DMS153 (cell line): ENCODE measurements at places on chromosomes 4 and X.

DNA sequence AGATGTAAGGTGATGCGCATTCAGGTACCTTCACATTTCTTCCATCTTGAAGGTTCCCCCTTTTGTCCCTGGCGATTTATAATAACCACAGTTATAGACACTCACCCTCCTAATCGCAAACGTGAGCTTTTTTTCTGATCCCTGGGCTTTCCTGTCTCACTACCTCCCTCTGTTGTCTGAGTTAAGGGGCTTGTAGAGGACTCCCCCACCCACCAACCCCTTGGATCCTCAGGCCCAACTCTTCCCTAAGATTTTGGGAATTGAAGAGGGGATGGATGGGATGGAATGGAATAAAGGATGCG, 1.4 kb downstream of the CNKSR2 start:
- DNase-seq: no peak

DNA sequence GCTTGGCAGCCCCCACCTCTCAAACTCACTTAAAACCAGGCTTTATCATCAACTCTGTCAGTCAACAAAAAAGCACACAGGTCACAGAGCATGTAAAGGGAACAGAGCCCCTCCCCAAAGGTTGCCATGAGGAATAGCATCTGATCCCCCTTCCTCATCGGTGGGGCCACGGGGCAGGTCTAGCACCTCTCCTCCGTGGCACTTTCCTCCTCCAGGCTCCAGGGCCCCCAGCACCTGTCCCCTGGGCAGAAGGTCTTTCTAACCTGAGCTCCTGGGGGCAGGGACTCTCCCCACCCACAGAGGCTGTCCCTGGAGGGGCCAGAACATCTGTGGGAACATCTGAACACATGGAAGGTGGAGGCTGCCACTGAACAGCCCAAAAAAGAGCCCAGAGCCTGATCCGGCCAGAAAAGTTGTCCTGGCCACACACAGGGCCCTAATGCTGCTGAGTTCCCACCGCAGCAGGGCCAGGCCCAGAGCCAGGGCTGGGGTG, 65.7 kb downstream of the ZFYVE28 start:
- DNase-seq: no peak

DNA sequence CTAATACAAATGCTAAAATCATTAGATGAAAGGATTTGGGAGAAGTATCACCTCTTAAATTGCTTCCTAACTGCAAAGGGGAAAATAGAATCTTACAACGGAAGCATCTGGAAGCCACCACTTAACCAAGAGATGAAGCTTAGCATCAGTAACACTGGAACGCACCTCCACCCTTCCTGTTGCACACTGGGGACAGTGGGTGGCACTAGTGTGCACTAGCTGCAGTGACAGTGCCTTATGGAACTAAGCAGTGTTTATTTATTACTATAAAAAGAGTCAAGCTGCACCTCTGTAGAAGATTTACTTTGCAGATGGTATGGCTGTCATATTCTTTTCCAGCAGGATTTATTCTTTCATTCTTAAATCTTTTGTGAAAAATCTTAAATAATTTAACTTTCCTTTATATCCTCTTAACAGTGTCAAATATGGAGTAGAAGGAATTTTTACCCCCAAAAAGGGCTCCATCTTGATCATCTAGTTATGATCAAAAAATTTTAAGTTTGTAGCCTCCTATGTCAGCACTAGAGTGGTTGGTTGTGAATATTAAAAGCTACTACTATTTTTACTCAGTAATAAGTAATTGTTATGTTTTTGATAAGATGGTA, 76.7 kb downstream of the SCD5 start:
- DNase-seq: peak; percentile 50

GRCh38 chr4:24472514-24473308, 111.6 kb downstream of the DHX15 start:
- no peak for DNase-seq

GRCh38 chr4:86688026-86688425, 93.9 kb downstream of the PTPN13 start:
- no peak for DNase-seq

DNA sequence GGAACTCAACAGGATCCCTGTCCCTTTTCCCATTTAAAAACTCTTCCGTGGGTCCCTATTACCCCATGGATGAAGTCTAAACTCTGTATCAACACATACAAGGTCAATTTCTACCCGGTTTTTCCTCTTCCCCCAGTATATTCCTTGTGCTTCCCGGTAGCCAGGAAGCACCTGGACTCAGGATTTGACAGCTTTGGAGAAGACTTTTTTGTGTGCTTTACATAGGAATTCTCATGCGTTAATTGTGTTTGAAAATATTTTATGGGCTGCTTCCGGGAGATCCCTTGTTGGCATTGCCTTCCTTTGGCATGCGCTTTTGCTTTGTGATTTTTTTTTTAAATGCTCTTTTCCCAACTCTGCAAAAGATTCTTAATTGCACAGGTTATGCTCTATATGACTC, 7.2 kb downstream of the SMS start:
- no peak for DNase-seq

DNA sequence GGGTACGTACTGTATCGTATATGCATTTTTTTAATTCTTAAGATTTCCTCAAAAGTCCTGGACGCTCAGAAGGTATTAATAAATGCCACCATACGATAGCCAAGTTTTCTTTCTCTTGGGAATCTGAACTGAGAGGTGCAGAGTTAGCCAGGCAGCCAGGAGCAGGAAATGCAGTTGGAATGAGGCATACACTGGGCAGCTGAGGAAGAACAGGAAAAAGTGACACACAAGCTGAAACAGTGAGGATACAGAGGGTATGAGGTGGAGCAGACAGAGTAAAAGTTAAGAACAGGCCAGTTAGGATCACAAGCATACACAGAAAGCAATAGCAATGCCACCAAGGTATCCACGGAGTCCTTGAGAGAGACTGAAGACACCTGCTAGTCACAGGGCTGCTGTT, 13.4 kb downstream of the UFSP2 start:
- no peak for DNase-seq

GRCh38 chrX:42664680-42665079, 113.3 kb downstream of the PPP1R2C start:
- DNase-seq: no peak

DNA sequence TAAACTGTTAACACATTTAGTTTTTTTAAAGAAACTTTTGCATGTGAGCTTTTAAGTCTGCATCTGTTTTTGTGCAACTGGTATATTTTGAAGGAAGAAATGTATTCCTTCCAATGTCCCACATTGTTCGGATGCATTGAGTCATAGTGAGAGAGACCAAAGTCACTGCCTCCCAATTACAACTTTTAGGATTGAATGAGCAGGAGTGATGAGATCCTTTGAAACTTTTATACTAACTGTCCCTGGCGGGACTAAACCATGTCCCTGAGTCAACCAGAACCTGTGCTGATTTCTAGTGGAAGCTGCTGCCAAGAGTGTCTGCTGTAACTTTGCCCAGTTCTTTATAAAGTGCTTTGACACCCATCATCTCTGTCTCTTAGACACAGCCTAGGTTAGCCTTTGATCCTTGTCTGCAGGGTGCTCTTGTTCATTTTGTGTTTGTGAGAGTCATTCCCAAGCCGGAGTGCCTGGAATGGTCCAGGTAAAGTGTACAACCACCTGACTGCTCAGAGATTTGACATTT, 122.7 kb downstream of the ZNF518B start:
- no peak for DNase-seq

- no peak for DNase-seq
Measured at GRCh38 chr4:25310803-25311166, 1.8 kb upstream of the ZCCHC4 start.

DNA sequence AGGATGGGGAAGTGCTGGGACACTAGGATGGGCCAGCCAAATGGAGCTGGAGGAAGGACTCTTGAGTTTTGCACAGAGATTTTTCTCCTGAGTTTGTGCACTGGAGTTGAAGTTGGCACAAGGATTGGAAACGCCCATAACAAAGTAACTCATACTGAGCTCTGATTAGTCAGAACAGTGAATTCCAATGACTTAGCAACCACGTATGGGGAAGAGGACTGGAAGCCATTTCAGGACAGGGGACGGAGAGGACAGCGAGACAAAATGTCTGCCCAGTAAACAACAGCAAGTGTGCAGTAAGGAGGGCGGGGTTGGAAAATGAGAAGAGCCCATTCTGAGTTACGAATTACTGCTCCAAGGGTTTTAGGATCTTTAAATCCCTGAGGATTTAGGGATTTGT, 5.9 kb downstream of the RIPPLY1 start:
- no peak for DNase-seq

DNA sequence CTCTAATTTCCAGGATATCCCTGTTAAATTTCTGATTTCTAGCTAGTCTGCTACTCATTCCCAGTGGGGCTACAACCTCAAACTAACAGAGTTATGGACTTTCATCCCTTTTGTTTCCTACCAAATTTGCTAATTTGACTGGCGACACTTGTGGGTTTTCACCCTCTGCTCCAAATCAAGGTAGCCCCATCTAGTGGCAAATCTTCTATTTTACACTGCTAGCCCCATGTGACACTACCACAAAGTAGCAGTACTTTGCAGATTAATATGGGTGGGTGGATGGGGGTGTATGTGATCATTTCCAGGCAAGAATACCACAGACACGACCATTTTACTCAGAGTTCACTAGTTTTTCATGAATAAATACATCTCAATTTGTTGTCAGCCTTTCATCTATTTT, 150.3 kb downstream of the MSL3 start:
- DNase-seq: no peak

- no peak for DNase-seq
Measured at GRCh38 chr4:1830642-1831228, 25.2 kb downstream of the LETM1 start.

GRCh38 chr4:120557372-120557771, 365.2 kb downstream of the PRDM5 start:
- DNase-seq: no peak

- peak; percentile 87 for DNase-seq
Measured at GRCh38 chr4:119659576-119659975, 31.0 kb upstream of the PDE5A start.

DNA sequence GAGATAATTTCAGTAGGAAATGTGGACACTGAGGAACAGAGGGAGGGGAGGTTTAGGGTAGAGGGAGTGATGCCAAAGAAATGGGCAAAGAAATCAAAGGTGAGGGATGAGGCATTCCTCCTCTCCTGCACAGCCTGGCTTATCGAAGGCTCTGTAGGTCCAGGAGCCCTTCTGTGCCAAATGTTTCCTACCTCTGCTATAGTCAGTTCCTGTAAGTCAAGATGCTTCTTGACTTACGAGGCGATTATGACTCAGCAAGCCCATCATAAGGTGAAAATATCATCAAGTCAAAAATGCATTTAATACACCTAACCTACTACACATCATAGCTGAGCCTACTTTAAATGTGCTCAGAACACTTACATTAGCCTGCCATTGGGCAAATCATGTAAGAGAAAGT, 60.0 kb upstream of the ARHGAP24 start:
- DNase-seq: no peak

DNA sequence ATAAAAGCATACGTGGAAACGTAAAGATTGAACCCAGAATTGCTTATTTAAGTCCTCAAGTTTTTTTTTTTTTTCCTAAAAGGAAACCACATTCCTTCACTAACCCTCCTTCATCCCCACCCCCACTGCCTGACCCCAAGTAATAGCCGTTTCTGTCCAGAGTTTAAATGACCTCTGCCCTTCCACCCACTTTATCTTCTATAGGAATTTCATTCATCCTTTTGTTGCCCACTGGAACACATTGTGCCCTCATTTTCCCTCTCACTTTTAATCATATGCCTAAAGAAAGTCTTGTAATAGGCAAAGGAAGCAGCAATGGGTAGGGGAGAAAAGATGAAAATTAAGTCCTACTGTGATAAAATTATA, 62.7 kb downstream of the SH3RF1 start:
- no peak for DNase-seq

- no peak for DNase-seq
Measured at GRCh38 chrX:138709886-138710791, 1.4 kb downstream of the FGF13 start.

- DNase-seq: no peak
Measured at GRCh38 chrX:57453901-57454300, 137.9 kb upstream of the ZXDB start.

DNA sequence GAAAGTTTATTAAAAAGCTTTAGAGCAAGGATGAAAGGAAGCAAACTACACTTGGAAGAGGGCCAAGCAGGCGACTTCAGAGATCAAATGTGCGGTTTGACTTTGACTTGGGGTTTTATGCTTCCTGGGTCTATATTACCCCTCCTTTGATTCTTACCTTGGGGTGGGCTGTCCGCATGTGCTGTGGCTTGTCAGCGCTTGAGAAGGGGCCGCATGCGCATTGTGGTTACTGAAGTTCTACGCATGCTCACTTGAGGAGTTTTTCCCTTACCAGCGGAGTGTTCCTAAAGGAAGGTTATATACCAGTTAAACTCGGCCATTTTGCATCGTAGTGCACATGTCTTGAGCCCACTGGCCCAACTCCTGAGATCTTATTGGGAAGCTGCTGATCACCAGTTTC, 9.9 kb downstream of the ZNF157 start:
- DNase-seq: no peak

GRCh38 chr4:16116019-16116418, 32.2 kb upstream of the PROM1 start:
- DNase-seq: peak; percentile 44

DNA sequence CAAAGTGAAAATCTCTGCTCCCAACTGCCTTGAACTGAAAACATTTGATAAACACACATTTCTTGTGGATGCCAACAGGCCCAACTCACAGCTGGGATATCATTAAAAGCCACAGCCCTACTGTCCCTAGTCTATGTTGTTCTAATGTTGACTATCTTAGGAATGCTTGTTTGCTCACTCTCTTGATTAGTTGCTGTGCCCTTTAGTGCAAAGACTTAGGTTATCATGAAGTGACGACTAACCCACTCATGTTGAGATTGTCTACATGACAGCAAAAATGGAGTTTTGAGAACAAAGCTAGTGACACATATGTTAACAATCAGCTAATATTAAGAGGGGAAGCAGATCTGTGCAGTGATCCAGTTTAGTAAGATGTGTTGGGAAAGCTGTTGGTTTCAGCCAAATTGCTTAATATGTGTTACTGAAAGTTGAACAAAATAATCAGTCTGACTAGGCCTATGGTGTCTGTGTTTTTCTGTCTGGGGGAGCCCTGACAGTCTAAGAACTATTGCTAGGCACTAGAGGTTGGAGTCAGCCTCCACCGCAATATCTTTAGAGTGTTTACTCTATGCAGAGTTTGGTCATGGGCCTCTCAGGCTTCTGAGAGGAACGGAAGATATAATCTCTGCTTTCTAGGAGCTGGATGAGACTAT, 125.5 kb downstream of the ATG4A start:
- no peak for DNase-seq

DNA sequence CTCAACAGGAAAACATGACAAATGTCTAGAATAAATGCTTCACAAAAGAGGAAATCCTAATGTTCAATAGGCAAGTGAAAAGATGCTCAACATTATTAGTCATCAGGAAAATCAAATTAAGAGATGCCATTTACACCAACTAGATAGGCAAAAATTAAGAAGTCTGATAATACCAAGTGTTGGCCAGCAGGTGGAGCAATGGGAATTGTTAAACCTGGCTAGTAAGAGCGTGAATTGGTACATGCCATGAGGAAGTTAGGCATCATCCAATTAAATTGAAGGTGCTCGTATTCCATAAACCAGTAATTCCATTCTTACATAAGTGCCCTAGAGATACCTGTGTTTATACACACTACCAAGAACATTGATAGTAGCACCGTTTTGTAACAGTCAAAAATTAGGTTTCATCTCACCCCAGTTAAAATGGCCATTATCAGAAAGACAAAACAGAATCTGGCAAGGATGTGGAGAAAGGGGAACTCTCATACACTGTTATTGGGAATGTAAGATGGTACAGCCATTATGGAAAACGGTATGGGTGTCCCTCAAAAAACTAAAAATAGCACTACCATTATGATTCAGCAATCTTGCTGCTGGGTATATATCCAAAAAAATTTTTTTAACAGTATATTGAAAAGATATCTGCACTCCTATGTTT, 14.0 kb upstream of the ZCCHC18 start:
- peak; percentile 56 for DNase-seq

- DNase-seq: no peak
Measured at GRCh38 chr4:118927974-118928373, 39.3 kb downstream of the SYNPO2 start.
